Cardiac septum (tissue), 1 donor: ENCODE measurements at places on chromosomes 3 and 15.

DNA sequence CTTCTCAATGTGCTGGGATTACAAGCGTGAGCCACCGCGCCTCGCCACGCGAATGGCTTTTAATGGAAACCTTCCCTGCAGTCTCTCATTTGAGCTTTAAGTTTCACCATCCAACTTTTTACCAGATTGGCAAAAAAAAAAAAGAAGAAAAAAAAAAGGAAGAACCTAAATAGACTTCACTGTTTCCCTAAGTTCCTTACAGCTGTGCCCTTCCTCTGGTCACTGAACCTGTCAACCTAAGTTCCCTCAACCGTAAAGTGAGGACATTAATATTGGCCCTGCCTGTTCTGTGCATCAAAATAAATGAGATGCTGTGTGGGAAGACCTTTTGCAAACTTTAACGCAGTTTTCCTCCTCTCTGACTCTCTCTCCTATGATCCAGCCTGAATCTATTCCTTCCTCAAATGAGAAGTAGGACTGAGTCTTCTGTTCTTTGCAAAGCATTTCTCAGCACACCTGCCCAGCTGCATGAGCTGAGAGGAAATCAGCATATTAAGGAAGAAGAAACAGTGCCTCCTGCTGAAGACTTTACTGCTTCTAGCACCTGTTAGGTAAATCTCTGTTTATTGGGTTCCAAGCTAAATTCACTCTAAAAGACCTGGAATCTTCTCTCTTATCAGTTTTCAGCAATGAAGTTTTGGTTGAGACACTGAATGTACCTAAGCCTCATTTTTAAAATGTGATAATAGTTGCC lies 99.6 kb upstream of the ETV5 start:
- no peak for DNase-seq

DNA sequence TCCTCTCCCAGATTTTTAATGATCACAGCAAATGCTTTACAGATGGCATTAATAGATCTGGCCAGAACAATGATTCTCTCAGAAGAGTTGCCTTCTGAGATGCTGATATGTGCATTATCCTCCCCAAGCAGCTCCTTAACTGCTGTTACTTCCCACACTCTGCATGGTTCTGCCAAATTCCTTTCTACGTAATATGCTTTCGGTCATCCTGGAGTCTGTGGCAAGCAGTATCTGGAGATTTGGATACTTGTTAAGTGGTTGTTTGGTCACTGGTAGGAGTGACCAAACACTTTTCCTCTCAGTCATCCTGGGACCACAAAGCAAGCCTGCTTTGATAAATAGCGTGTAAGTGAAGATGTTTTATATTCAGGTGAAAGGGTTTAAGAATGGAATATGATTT lies 71.1 kb upstream of the CCNL1 start:
- no peak for DNase-seq

DNA sequence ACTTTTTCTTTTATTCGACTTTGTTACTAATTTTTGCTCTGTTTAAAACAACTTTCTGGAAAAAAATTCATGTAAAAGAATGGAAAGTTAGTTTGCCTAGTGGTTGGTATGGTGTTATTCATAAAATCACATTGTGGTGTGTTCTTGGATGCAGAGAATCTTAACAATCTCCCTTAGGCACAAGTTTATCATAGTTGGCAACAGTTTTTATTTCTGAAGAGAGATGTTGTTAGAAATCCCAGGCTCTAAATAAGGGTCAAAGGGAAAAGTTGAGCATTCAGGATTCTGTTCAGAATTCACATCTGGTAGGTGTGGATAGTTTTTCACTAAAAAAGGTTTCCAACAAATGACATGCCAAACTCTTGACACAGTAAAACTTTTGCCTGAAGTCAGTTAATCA lies 6.4 kb downstream of the DUT start:
- DNase-seq: no peak

- DNase-seq: no peak
Observed at GRCh38 chr3:18898911-18899310, 249.4 kb upstream of the KCNH8 start.

GRCh38 chr3:89145995-89146394 lies 38.6 kb downstream of the EPHA3 start:
- no peak for DNase-seq

GRCh38 chr15:96593735-96594134 lies 263.2 kb downstream of the NR2F2 start:
- no peak for DNase-seq

DNA sequence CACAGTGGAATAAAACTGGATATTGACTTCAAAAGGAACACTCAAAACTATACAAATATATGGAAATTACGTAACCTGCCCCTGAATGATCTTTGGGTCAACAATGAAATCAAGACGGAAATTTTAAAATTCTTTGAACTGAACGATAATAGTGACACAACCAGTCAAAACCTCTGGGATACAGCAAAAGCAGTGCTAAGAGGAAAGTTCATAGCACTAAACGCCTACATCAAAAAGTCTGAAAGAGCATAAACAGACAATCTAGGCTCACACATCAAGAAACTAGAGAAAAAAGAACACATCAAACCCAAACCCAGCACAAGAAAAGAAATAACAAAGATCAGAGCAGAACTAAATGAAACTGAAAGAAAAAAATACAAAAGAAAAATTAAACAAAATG lies 46.6 kb downstream of the DNAAF4 start:
- DNase-seq: no peak

- DNase-seq: no peak
Observed at GRCh38 chr3:79491029-79491641, 276.7 kb downstream of the ROBO1 start.

- DNase-seq: peak; percentile 86
Observed at GRCh38 chr3:42654331-42655201, 1.1 kb downstream of the ZBTB47 start.

DNA sequence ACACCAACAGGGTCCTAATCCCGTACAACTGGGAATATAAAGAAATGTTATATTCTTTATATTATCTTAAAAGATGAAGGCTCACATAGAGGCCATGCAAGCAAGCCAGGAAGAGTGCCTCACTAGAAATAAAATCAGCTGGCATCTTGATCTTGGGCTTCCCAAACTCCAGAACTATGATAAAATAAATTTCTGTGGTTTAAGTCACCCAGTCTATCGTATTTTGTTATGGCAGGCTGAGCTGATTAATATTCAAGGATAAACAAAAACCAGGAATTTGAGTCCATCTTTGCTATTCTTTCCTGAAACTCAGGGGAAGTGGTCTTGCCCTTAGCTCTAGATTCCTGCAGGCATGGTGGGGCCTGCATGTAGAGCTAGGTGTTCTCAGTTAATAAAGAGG lies 42.7 kb downstream of the ATOSA start:
- no peak for DNase-seq

- DNase-seq: no peak
Observed at GRCh38 chr3:78855190-78855589, 912.6 kb downstream of the ROBO1 start.

GRCh38 chr15:66489179-66489791 lies 8.3 kb downstream of the SNAPC5 start:
- DNase-seq: no peak

- peak; percentile 22 for DNase-seq
Observed at GRCh38 chr15:89674526-89674925, 4.6 kb downstream of the PLIN1 start.

DNA sequence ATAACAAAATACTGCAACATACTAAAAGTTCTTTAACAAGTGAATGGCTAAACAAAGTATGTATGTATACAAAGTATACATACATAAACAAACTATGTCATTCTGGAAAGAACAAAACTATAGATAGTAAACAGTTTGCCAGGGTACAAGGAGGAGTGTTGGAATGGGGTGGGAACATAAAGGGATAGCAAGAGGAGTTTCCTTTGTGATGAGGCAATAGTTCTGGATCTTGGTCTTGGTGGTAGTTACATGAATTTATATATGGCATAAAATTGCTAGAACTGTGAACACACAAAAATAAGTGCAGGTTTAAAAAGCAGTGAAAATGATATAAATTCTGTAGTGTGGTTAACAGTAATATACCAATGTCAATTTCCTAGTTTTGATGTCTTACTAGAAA lies 22.0 kb downstream of the ZNF148 start:
- DNase-seq: no peak

DNA sequence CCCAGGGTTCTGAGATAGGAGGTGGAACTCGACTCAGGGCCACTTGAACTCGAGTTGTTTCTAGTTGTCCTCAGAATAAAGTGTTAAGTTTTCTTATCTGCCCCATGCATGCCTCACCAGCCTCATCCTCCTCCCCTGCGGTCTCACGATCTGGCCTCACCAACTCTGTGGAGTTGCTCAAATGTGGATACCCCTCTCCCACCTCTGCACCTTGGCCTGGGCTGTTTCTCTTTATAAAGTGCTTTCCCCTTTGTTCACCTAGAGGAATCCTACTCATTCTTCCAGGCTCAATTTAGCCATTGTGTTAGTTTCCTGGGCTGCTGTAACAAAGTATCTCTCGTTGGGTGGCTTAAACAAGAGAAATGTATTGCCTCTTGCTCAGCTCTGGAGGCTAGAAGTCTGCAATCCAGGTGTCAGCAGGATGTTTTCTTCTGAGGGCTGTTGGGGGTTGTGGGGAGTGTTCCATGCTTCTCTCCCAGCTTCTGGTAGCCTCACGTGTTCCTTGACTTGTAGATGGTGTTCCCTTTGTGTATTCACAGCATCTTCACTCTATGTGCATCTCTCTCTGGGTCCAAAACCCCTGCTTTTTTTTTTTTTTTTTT lies 100.7 kb downstream of the MEX3B start:
- DNase-seq: no peak

- no peak for DNase-seq
Observed at GRCh38 chr3:26668696-26669095, 46.1 kb downstream of the LRRC3B start.

- no peak for DNase-seq
Observed at GRCh38 chr3:188659449-188660090, 505.6 kb downstream of the LPP start.

GRCh38 chr3:165797551-165797950 lies 39.7 kb downstream of the BCHE start:
- DNase-seq: no peak

DNA sequence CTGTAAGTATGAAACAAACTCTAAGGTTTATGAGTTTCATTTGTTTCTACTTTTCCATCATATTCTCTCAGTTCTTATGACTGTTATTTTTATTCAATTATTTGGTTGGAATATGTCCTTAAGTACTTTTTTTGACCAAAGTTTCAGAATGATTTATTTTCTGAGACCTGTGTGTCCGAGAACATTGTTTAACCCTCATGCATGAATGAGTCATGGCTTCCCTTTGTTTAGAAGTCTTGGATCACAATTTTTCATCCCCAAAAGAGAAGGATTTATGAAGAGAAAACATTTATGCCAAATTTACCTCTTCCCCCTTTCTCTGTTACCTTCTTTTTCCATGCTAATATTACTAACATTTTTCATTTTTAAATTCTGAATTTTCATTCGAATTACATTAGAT lies 518.0 kb upstream of the NR2F2 start:
- DNase-seq: no peak

DNA sequence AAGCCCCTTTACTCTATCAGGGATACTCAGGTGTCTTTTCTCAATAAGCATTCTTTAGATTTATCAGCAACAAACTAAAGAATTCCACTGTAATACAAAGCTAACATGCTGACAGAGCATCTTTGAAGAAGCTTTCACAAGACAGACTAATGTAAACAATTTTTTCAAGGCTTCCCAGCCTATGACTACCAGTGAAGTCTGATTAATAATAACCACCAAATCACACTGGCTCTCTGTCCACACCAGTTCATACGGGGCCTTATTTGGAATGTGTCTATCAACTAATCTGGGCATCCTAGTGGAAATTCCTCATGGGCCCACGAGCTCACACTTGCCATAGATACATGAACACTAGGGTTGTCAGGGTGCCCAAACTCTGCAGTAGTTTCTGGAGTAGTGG lies 84.5 kb downstream of the EFL1 start:
- DNase-seq: no peak

GRCh38 chr3:45154641-45155147 lies 8.5 kb upstream of the CDCP1 start:
- no peak for DNase-seq

- DNase-seq: no peak
Observed at GRCh38 chr3:153429821-153430220, 267.8 kb downstream of the RAP2B start.

GRCh38 chr3:14516738-14517345 lies 23.3 kb downstream of the GRIP2 start:
- peak; percentile 60 for DNase-seq

GRCh38 chr3:9951962-9952805 lies at the start of gene PRRT3:
TSS of gene PRRT3 (minus strand) at chr3:9952408. CDS start at chr3:9950115, 2,293 bp downstream.
- no peak for DNase-seq

DNA sequence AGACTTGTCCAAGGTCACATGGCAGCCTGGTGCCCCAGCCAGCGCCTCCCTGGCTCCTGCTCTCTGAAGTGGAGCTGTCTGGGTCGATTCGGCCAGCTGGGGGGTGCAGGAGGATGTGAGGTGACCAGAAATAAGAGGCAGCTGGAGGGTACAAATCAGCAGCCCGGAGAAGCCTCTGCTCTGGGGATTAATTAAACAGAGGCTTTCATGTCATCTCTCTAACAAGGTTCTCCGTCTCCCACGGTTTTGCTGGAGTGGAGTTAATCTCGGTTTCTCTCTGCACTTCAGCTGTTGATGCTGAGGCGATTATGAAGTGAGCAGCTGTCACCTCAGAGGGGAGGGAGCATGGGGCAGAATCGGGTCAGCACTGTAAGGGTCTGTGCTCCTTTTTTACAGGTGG lies 236.8 kb downstream of the TLE3 start:
- DNase-seq: no peak

- no peak for DNase-seq
Observed at GRCh38 chr15:66580643-66581042, 14.8 kb upstream of the LCTL start.

DNA sequence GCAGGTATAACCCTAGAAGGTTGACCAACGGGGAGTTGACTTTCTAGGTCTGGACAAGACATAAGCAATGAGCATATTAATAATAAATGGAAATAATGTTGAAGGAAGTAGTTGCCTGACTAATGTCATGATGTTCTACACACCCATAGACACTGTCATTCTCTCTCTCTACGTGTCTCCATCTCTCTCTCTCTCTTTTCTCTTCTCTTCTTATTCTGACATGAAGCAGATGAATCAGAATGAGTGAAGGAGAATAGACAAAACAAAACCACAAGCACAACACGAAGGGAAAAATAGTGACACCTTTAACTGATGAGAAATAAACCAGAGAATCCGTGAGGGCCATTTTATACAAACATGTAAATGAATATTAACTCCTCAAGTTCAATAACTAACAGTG lies 26.7 kb upstream of the CCDC80 start:
- no peak for DNase-seq

DNA sequence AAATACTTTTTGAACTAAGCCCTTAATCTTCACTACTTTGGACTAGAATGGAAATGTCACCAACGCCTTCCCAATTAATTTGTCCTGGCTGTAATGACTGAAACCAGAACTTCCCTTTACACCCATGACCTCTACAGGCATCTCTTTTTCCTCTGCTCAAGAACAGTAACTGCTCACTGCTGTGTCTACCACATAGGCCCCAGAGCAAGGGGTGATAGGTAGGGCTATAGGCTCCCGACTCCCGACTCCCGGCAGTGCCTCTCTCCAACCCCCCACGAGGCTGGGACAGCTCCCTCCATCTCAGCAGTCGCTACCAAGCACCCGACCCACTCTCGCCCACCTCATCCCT lies 384 bp upstream of the LEKR1 start:
- no peak for DNase-seq
